Thoracic aorta (tissue), 2 donors: ENCODE measurements at places on chromosomes 2 and 18. TPM values are rescaled to one million over a fixed set of nuclear protein-coding genes. Genes with fewer than 3 reads are reported as not detected.

DNA sequence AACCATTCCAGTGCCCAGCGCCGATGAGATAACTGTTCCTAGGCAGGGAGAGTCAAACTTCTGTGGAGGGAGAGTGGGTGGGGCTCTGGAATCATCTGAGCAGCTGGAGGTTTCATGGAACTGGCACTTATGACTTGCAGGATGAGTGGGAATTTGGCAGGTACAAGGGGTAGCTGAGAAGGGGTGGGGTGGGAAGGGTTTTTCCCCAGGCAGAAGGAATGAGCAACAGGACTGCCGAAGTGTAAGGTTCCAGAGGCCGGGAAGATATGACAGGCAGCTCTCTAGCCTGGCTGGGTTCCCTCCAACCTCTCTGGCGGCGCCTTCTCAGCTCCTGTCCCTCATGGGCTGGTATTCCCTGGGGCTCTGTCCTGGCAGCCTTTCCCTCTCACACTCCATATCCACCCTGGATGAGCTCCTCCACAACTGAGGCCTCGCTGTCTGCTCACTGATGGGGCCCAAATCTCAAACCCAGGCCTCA is 2.5 kb upstream of the TET3 start:
- DNase-seq, result no peak

DNA sequence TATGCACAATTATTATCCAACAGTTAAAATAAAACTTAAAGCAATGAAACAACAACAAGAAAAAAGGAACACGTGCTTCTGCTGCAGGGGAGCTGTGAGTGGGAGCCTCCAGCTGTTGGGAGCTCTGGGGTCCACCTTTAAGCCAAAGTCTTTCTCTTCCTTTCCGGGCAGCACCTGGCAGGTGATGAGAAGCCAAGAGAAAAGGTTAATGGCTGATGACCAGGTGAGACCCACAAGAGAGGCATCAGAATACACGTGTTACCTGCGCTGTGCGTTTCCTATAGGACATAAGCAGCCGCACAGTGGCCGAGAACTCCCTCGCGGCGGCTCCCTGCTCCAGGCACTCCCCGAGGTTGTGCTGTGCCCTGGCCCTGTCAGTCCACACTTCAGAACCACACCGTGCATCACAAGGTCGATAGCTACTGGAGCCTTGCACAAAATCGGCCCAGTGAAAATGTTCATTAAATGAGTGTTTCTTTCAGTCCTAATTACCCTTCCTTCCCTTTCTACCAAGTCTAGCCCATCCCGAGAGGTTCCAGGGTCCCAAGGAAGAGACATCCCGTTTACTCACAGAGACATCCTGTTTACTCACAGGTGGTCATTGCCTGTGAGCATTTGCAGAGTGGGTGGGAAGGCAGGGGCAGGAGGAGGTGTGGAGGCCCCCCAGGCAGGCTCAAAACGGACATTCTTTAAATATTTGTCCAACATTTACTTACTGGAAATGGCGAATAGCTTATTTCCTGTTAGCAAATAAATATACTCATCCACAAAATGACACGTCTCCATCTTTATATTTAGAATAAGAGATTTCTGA is 44.9 kb upstream of the ASB18 start:
- DNase-seq, result no peak

DNA sequence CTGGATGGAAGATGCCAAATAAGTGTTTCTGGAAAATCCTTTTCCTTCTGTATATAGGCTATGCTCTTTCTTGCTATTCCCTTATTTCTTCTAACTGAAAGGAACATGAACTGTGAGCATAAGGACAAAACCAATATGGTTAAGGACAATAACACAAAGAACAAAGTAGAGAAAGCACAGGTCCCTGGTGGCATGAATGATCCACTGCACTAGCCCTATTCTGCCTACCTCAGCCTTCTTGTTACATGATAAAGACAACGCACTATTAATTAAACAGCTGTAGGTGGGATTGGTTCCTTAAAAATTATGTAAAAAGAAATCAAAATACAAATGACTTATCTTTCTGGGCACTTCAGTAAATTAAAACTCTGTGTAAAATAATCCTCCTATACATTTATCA is 1.9 kb upstream of the WDR75 start:
- no peak for DNase-seq

GRCh38 chr2:127664065-127664894 is 11.1 kb downstream of the LIMS2 start:
- DNase-seq, result no peak

GRCh38 chr18:48131042-48131441 is 200.6 kb upstream of the SMAD2 start:
- no peak for DNase-seq

GRCh38 chr2:43070676-43071502 is 155.5 kb downstream of the ZFP36L2 start:
- no peak for DNase-seq

The TNFAIP6 gene
- total RNA-seq, result 6.9 TPM

GRCh38 chr2:235514627-235515363 is 21.0 kb downstream of the AGAP1 start:
- DNase-seq, result no peak

DNA sequence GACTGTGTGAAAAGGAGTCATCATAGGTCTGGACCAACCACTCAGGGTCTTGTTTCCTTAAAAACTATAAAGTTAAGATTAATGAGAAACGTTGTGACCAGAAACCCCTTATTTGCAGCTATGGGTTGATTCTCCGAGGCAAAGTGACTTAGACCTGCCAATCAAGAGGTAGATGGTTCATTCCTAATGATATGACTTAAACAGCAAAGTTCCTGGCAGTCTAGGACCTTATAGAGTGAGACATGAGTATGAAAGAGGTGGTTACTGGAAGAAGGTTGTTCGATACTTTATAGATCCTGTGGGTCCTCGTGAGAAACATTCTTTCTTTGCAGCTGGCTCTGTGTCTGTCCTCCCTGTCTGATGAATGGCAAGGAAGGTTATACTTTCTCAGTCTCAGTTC is 8.0 kb downstream of the SFXN5 start:
- DNase-seq, result no peak

DNA sequence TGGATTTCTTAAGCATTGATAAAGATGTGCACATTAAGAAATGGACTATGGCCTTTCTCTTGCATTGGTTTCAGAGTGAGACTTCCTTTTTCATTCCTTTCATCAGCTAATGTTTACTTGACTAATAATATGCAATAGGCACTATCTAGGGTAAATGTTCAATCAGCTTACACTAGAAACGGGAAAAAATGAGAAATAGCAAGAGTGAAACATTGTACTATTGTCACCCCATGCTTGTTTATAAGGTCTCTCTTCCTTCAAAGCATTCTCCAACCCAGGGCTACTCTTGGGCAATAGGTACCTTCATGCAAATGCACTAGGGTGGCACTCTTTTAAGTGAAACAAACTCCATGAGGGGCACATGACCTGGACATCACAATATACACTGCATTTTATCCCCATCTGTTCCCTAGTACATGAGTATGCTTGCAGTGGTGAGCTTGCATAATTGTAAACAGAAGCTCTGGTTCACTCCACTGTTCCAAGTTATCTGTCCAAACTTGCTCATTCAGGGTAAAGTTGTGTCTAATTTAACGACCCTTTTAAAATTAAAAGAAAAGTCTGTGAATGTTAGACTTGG is 402.3 kb downstream of the ERBB4 start:
- DNase-seq, result no peak

DNA sequence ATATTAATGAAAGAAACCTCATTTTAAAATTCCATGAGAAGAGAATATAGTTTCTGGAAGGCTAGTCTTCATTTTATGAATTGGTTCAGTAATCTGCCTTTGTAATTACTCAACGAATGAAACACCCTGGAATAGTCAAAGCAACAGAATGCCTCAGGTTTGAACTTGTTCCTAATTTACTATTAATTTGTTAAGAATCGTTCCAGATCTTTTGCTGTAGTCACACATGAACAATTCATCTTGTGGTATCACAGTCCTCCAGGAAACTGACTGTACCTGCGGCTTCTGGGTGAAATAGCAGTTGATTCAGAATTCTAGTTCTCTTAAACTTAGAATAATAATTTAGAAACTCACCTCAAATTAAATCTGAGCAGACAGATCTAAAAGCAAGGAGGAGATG is 282.7 kb upstream of the MAP2 start:
- DNase-seq, result no peak

- DNase-seq, result no peak
Measured at GRCh38 chr18:24270937-24271380, 126.7 kb downstream of the OSBPL1A start.

GRCh38 chr18:62033756-62034155 is 140.9 kb upstream of the RNF152 start:
- DNase-seq, result no peak

DNA sequence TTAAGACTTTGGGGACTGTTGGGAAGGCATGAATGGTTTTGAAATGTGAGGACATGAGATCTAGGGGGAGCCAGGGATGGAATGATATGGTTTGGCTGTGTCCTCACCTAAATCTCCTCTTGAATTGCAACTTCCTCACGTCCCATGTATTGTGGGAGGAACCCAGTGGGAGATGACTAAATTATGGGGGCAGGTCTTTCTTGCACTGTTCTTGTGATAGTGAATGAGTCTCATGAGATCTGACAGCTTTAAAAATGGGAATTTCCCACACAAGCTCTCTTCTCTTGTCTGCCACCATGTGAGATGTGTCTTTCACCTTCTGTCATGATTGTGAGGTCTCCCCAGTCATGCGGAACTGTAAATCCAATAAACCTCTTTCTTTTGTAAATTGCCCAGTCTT is 11.5 kb upstream of the MBP start:
- DNase-seq, result no peak

- no peak for DNase-seq
Measured at GRCh38 chr18:44654573-44654972, 26.1 kb upstream of the SETBP1 start.

- DNase-seq, result no peak
Measured at GRCh38 chr2:142687075-142687474, 190.4 kb upstream of the KYNU start.

The ERICH2 gene
- not detected for total RNA-seq

GRCh38 chr2:218990612-218991011 is 2.6 kb downstream of the CRYBA2 start:
- no peak for DNase-seq

DNA sequence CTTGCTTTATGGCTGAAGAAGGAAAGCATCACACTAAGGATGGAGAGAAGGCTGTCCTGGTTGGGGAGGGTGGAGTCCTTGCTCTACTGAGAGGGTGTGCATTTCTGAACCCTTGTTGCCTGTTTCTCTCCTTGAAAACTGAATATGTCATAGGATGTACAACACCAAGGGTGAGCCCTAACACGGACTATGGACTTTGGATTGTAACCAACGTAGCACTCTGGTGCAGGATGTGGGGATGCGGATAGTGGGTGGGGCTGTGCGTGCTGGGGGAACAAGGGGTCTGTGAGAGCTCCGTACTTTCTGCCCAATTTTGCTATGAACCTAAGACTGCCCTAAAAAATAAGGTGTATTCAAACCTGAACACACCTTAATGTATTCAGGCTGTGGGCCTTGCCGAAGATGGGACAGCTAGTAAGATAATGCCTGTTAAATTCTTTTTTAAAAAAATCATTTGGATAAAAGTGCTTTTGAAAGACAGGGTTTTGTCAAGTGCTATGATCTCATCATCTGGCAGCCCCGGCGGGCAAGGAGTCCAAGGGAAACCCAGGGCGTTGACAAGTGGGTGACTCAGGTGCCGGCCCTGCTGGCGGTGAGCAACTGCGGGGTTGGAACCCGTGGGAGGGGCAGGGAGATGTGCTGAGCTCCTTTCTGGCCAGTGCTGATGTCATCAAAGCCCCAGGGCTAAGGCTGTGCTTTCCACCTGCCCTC is 54.0 kb downstream of the GATA6 start:
- DNase-seq, result peak; percentile 87

DNA sequence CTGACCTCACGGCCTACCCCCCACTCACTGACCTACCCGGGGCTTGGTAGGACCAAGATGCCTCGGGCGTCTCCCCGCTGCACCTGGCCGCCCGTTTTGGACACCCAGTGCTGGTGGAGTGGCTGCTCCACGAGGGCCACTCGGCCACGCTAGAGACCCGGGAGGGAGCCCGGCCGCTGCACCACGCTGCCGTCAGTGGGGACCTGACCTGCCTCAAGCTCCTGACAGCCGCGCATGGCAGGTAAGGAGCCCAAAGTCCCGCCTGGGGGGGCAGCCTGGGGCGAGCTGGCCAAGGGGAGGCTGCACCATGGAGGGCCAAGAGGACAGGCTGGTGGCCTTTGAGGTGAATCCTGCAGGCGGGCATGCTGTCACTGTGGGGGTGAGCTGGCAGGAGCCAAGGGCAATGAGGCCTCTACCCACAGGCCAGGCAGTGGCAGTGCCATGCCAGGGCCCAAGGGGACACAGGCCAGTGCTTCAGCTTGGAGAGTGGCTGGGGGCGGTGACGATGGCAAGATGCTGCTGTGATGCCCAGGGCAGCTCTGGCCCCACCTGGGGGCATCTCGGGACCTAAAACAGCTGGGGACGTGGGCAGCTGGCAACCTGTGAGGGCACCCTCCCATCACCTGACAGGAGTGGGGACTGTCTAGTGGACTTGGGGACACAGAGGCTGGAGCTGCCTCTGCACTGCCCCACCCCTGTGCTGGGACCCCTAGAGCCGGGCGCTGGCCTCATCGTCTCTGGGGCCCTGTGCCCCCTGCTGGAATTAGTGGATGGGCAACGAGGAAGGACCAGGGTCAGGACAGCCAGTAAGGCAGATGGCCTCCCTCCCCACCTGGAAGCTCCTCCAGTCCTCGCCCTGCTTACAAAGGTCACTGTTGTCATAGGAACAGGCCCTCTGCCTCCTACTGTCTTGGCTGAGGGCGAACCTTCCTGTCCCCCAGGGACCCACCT is 2.0 kb downstream of the ESPNL start:
- no peak for DNase-seq

GRCh38 chr18:73908323-73908722 is 239.3 kb downstream of the FBXO15 start:
- DNase-seq, result no peak

DNA sequence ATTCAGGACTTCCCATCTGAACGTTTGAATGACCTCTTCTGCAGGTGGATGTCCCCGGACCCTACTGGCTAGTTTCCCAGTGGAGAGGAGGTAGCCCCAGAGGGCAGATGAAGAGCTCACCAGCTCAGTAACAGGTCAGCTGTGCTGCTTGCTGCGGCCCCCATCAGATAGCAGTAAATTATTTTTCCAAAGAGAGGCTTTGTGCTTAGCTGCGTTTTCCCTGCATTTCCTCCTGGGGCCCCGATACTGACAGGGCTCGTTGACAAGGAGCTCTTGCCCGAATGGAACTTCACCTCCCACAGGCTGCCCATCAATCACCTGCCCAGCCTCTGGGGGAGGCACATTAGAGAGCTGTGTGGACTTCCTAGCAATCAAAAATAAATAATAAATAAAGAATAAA is 185.8 kb downstream of the DOK6 start:
- DNase-seq, result no peak

DNA sequence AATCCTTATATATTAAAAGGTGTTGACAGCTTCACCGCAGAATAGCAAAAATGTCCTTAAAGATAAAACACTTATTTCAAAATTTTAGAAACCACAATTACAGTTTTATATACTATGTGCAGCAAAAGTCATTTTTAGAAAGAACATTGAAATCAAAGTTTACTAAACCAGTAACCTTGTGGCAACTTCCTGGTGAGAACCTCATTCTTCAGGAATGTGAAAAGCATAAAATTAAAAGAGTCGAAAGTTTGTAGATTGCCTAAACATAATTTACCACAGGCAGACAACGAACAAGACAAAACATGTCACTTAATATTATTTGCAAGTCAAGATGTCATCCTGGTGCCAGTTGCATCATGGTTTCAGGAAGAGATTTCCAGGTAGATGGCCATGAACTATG is 108.3 kb upstream of the NRP2 start:
- DNase-seq, result no peak

GRCh38 chr2:182954789-182955188 is 83.5 kb downstream of the NCKAP1 start:
- DNase-seq, result no peak

The LCT gene
- 0.28 TPM for total RNA-seq
